ENCODE measurements at places on chromosomes 6 and 20. TPM values are rescaled to one million over a fixed set of nuclear protein-coding genes. Genes with fewer than 3 reads are reported as not detected.

DNA sequence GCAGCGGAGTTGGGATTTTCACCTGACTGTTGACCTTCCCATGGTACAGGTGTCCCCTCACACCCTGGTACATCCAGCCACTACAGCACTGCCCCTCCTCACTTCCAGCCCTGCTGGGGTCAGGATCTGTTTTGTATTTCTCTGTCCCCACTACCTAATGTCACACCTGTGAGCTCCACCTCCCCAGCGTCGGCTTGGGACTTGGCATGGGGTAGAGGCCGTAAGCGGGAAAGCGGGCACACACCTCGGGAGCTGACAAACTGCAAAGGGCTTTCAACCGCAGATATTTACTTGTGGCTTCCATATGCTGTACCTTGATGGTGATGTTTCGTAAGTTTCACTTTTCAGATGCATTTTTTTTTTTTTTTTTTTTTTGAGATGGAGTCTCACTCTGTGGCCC, 5.4 kb upstream of the CCN5 start:
- H3K4me3 ChIP-seq = no peak overlapping the region
- no peaks in the 10 kb centered on the region for H3K4me1 ChIP-seq
- no peaks in the 10 kb centered on the region for H3K27me3 ChIP-seq
- no peaks in the 10 kb centered on the region for H3K36me3 ChIP-seq
- no peak for DNase-seq
- H3K27ac ChIP-seq = no peak overlapping the region

Gene FBXL4
- total RNA-seq = 12.3 TPM

DNA sequence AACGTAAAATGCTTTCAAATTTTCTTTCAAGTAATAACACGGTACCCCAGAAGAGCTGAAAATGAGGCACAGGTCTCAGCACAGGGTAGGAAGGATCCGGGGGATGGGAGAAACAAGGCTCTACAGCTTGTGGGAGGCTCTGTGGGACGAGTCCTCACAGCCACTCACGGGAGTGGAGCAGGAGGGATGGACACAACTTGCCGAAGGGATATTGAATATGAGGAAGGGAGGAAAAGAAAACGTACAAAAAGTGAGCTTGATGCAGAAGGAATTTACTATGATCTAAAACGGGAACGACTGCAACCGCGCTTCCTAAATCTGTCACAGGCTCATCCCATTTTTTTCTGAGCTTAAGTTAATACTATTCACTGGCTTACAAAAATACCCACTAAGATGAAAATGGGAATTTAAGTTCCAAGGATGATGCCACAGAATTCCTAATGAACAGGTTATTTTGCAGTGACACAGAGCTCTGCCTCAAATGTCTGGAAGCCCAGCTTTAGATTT, 72.9 kb downstream of the FYN start:
- H3K4me1 ChIP-seq = peaks cover 60% of the 10 kb centered on the region
- DNase-seq = no peak
- no peaks in the 10 kb centered on the region for H3K27me3 ChIP-seq
- H3K27ac ChIP-seq = no peak overlapping the region
- no peak overlapping the region for H3K4me3 ChIP-seq

Gene SYNCRIP
- total RNA-seq = 82.3 TPM

Gene RIPPLY2
- total RNA-seq = not detected

GRCh38 chr20:59933296-59933848, at the start of gene SYCP2:
TSS of gene SYCP2 (minus strand) at chr20:59933637. CDS start at chr20:59922413, 11,224 bp downstream.
- peaks cover 23% of the 10 kb centered on the region for H3K4me1 ChIP-seq
- H3K36me3 ChIP-seq = no peaks in the 10 kb centered on the region
- DNase-seq = peak; percentile 56
- H3K27ac ChIP-seq = peak within 1 kb of the TSS; percentile 53
- H3K4me3 ChIP-seq = peak within 1 kb of the TSS; percentile 53
- no peaks in the 10 kb centered on the region for H3K27me3 ChIP-seq

All from CD4-positive, CD25-positive, alpha-beta regulatory T cell (primary cell).